ENCODE measurements at places on chromosomes 2 and 18.

DNA sequence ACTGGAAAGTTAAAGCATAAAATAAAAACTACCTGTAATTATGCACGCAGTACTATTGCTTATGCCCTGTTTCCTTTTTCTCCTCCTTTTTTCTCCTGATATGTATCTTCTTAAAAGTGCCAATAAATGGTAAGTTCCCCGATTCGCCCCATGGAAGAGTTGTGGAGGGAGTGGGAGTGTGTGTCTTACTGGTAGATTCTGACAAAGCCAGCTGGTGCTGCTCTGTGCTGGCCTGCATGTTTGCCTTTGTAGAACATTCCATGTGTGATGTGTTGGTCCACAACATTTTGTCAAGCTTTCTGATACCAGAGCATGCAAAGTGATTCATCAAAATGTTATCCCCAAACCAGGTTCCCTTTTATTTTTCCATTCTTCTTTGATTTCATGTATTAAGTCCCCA is 356.9 kb upstream of the RAB12 start:
- no peak for DNase-seq

DNA sequence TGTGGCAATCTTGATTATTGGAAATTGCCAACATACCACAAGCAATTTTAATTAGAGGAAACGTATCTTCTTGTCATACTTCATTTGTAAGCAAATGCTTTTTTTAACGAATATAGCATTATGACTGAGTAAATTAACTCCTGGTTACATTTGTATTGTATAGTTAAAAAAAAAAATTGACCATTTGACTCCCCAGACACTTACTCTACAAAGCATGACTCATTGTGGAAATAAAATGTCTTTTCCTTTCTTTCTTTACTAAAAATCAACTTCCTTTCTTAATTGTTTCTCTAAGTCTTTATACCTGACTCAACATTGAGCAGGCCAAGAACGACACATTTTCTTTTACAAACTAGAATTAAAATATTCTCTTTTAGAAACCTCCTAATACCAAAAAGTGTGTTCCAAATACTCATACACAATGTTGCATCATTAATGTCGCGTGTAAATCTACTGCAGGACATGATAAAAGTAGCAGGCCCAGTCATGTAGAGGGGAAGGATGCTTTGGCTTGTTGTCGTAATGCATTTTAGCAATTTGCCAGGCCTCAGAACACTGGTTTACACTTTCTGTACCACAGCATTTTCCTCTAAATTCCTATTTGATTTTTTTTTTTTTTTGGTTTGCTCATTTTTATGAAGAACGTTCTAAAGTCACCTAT is 349.6 kb upstream of the KCNH7 start:
- no peak for DNase-seq

DNA sequence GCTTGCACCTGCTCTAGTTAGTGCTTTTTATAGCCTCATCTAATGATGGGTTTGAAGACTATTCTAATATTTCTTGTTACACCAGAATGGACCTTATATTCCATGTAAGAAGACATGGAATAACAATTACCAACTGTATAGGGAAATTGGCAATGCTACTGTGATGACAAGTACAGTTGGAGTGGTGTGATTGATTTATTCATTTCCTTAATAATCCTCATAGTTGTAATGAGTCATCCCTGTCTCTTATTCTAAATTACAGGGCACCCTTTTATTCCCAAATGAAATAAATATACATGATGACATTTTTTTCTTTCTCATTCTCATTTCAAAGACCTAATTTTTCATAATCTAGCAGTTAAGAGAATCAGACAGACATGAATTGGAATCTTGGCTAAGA is 18.3 kb upstream of the TLK1 start:
- DNase-seq = peak; percentile 28

- DNase-seq = no peak
These were observed 977.3 kb upstream of the ACVR2A start for GRCh38 chr2:146867477-146867986.

DNA sequence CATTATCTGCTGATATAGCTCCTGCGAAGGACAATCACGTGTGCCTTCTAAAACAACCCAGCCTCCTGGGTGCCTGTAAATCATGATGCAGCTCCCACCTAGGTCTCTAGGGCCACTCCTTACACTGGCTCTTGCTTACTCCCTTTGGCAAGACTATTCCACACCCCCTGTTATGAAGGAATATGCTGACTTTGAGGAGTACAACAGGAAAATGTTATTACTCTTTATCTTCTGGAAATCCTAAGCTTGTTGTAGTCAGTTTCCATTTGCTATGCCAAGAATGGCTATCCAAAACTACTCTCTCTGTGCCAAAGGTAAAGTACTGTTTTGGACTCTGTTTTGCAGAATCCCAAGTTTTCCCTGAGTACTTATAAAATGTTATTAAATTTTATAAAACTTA is 7.7 kb downstream of the SGO2 start:
- DNase-seq = no peak

GRCh38 chr18:27661320-27662018 is 476.4 kb upstream of the CHST9 start:
- no peak for DNase-seq

DNA sequence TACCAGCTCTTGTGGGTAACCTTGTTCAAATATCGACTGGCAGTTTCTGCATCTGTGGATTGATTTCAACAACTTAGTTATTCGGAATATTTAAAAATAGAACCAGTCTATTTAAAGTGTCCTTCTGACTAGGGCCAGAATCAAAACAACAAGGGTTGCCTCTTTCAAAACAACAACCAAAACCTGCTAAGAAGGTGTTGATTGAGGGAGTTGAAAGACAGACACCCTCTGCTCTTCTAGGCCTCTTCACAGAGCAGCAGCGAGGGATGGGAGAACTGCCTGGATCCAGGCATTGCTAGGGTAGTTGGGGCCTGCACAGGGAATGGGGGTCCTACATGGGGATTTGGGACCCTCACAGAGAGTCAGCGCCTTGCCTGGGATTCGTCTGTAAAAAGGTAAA is 19.8 kb downstream of the TTR start:
- DNase-seq = no peak

DNA sequence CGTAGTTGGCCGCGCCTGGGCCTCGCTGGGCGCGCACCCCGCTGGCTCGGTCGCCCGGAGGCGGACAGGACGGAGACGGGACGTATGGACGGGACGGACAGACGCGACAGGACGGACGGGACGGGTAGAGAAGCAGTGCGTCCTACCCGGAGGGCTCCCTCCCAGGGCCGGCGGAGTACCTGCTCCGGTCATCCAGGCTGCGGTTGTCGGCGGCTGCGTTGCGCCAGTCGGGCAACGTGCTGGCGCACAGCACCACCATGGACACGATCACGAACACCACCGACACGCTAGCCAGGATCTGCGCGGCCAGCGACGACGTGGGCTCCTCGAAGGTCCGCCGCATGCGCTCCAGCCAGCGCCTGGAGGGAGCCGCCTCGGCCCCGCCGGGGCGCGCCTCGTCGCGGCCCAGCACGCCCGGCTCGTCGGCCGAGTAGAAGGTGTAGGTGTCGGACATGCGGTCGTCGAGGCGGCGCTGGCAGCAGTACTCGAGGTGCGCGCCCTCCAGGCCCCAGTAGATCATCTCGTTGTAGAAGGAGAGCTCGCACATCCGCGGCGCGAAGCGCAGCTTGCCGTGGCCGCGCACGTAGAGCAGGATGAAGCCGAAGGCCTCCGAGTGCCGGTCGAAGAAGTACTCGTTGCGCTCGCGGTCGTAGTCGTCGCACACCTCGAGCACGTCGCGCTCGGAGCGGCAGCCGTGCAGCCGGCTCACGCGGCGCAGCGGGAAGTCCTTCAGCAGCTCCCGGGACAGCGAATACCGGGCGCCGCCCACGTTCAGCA is 903 bp downstream of the KCNG3 start:
- DNase-seq = no peak

DNA sequence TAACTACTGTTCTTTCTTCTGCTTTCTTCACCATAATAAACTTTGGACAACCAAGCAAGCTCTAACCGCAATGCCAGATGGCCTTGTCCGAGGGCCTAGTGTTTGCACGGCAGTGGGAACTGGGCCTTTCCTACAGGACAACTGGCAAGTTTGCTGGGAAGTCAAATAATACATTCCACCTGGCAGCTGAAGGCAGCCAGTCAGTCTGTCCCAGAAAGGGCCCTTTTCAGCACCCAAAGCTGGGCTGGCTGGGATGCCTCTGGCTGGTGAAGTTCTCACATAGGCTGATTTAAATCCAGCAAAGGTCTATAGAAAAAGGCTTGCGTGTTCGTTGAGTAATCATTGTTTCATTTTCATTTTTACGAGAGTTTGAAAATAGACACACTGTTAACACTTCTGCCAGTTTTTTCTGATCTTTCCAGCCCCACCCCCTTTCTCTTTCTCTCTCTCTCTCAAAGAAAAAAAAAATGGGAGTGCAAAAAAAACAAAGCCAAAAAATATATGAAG is 110.0 kb upstream of the EPAS1 start:
- DNase-seq = no peak

DNA sequence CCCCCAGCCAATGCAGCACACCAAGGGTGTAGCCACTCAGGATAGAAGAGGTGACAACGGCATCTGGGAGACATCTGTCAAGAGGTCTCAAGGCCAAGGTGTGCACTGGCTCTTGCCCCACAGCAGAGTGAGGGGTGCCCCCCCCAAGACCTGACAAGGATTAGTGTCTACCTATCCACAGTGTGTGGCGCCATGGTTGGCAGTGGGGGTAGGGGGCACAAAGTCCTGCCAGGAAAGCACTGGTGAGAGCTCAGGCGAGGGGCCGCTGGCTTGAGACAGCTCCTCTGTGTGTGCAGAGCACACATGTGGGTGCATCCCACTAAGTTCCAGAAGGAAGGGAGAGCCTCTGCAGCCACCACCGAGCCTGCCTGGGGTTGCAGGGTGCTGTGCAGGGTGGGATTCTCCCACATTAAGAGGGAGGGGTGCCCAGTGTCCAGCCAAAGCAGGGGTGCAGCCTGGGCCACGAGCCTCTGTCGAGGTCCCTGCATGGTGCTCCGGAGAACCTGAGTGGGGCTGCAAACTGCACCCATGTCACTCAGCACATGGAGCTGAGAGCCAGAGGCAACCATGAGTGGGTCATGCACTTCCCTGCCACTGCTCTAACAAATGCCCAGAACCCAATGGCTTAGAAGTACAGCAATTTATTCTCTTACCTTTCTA is 311.2 kb upstream of the HDAC4 start:
- DNase-seq = no peak

DNA sequence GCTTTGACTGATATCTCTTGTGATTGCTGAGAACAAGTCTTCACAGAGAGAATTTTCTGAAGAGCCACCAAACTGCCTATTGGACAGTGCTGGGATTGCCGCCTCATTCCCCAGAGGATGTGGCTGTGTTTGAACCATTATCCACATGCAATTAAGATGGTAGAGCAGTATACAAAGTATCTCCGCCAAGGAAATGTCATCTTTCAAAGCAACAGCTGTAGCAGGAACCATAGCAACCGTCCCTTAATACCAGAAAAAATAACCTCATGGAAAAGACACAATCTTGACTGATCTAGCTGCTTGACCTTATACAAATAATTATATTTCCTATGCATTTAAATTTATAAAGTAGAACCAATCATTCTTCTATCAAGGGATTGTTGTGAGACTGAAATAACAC is 772.6 kb upstream of the FAM98A start:
- no peak for DNase-seq

DNA sequence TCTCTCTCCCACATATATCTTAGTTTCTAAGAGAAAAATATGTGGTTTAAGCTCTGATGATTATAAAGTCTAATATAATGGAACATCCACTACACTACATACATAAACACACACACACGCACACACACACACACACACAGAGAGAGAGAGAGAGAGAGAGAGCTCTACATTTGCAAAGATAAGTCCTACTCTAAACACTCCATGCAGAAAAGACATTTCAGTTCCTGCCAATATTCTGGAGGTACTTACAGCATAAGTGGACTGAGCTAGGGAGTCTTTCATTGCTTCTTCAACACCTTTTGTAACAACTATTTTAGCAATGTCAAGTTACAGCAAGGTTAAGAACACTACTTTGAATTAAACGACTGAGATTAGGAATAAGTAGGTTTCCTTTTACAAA is 80.1 kb downstream of the FIGN start:
- no peak for DNase-seq

DNA sequence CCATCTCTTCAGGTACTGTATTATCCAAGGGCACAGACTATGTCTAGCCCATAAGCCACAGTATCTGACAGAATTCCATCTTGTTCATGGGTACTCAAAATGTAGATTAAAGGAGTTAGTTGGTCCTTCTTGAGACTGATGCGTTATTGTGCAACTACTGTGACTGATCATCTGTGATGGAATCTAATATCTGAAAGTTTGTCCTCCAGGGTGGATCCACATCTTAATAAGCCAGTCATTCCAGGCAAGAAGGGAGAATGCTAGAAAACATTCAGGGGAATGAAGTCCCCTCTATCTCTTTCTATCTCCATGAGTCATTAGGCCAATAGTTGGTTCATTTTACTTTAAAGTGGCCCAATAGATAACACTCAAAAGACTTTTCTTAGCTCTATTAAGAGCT is 252.6 kb downstream of the EXOC6B start:
- no peak for DNase-seq

DNA sequence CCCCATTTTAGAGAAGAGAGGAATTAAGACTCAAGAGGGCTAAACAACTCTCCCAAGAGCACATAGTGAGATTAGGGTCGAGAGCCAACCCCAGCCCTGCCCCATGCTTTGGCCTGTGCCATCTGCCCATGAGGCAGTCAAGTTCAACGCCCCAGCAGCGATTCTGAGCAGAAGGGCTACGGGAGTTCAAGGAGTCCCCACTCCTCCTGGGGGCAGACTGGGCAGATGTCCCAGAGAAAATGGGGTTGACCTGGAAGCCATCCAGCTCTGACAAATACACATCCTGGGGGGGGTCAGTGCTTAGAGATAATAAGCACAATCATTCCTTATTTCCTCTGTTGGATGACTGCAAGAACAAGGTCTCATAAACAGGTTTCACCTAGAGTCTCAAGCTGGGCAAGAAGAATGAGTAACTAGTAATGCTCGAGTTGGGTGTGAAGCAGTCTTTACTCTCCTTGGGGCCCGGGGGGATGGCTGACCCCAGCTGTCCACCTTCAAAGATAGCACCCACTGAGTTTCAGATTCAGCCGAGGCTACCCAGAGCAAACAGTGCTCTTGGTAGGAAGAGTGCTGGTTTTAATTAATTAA is 716.4 kb downstream of the RNF144A start:
- DNase-seq = no peak

DNA sequence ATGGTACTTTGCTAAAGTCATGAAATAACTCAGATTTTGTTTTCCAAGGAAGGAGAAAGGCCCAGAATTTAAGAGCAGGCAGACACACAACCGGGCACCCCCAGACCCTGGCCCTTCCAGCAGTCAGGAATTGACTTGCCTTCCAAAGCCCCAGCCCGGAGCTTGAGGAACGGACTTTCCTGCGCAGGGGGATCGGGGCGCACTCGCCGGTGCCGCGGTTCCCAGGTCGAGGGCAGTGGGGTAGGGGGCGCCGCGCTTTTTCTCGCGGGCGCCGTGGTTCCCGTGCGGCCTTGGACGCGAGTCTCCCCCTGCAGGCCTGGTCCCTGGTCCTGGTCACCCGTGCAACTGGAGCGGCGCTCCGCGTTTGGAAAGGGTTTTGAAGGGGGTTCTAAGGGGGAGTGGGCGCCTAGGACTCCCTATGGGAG is 1.2 kb downstream of the ZNF236 start:
- no peak for DNase-seq
